Activated CD8-positive, alpha-beta memory T cell treated with anti-CD3 and anti-CD28 coated beads for 1 hour (primary cell): ENCODE measurements at places on chromosomes 13 and 19.

DNA sequence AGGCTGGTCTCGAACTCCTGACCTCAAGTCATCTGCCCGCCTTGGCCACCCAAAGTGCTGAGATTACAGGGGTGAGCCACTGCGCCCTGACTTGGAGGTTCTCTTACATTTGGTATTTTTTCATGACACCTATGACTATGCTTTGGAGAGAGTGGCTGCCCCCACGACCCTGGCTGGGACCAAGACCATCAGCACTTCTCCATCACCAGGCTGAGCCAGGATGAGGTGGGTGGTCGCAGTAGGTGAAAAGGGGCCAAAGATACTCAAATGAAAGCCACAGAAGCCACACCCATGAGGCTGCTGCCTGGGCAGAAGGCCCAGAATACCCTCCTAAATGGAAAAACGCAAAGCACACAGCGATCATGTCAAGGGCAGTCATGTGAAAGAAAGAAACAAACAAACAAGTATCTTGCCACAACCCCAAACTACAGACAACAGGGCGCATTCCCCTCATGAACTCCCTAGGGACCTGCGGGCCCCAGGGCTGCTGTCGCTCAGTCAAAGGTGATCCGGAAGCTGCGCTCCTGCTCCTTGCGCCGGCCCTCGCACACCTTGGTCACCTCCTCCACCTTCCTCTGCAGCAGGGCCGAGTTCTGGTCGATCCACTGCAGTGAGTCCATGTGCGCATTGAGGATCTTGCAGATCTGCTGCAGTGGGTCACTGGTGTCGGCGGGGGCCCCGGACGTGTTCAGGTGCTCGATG, 11.2 kb upstream of the IL4I1 start:
- no peak for DNase-seq

- peak; percentile 34 for DNase-seq
Observed at GRCh38 chr19:47445937-47446402, 25.7 kb downstream of the SLC8A2 start.

GRCh38 chr13:62879071-62879470, 1463.4 kb upstream of the PCDH20 start:
- no peak for DNase-seq

GRCh38 chr13:23632048-23632582, 61.9 kb downstream of the TNFRSF19 start:
- no peak for DNase-seq
